ENCODE measurements at places on chromosomes 5 and 9.

GRCh38 chr9:4508246-4508906, 18.1 kb downstream of the SLC1A1 start:
- peak; percentile 78 for DNase-seq

GRCh38 chr9:76796296-76796695, 32.1 kb downstream of the PCA3 start:
- DNase-seq, result no peak

- DNase-seq, result peak; percentile 81
These were observed 85.0 kb upstream of the COL5A1 start for GRCh38 chr9:134556531-134557068.

DNA sequence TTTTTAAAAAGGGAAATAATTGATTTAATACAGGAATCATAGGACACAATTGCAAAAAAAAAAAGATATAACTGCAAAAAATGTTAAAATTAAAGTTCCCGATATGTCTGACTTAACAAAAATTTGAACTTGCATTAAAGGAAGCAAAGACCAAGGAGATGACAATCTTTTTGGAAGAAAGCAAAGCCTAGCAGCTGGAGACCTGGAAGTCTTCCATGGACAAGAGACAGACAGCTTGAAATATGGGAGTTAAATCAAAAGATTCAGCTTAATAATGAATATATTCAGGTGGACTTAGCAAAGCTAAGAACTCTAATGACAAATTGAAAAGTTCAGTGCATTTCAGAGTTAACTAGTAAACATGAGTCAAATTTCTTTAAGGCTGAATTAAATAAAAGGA, 568.7 kb upstream of the RGMB start:
- DNase-seq, result no peak

GRCh38 chr9:69975681-69976080, 68.0 kb upstream of the MAMDC2 start:
- DNase-seq, result peak; percentile 58

DNA sequence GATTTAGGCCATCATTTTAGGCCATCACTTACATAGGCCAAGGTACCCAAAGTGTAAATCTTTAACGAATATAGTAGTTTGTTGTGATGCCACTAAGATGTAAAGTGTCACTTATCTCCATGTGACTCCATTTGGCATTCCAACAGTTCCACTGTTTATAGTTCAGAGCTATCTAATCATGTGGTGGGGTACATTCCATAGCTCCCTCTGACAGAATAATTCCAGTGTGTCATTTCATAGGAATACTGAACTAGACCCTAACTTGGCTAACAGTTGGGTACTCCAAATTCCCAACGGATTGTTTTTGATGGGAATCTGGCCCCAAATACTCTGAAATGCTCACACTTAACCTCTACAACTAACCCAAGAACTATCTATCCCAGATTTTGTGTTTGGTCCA, 76.7 kb upstream of the FST start:
- DNase-seq, result peak; percentile 81

- DNase-seq, result peak; percentile 82
These were observed 685.8 kb downstream of the MAT2B start for GRCh38 chr5:164191240-164191639.

DNA sequence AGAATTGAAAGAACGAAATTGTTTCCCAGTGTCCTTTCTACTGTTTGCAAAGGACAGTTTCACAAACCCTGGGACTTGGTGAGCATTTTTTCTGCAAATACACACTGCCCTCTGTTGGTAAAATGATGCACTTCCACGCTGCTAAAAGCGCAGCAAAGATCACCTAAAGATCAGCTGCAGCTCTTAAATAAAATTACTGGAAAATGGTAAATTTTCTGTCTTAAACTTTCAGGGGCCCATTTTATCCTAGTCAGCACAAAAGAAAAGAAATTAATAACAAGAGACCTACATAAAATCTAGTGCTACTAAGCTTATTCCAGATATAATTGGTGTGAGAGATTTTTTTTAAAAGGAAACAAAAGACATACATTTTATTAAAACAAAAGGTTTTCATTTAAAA, 566.0 kb downstream of the CAAP1 start:
- peak; percentile 78 for DNase-seq

- no peak for DNase-seq
These were observed 317.5 kb downstream of the PIK3R1 start for GRCh38 chr5:68533051-68533450.

- DNase-seq, result no peak
These were observed 13.7 kb upstream of the PSMB7 start for GRCh38 chr9:124428751-124429529.

GRCh38 chr5:32654427-32654826, 56.7 kb upstream of the NPR3 start:
- DNase-seq, result no peak

- no peak for DNase-seq
These were observed 74.6 kb downstream of the LMNB1 start for GRCh38 chr5:126851501-126852011.

DNA sequence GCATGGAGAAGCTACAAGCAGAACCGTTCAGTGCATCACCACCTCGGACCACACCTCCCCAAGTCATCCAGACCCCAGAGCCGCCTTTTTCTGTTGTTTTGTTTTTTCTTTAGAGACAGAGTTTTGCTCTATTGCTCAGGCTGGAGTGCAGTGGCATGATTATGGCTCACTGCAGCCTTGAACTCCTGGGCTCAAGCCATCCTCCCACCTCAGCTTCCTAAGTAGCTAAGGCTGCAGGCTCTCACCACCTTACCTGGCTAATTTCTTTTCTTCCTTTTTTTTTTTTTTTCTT, 13.5 kb upstream of the SFXN1 start:
- no peak for DNase-seq

DNA sequence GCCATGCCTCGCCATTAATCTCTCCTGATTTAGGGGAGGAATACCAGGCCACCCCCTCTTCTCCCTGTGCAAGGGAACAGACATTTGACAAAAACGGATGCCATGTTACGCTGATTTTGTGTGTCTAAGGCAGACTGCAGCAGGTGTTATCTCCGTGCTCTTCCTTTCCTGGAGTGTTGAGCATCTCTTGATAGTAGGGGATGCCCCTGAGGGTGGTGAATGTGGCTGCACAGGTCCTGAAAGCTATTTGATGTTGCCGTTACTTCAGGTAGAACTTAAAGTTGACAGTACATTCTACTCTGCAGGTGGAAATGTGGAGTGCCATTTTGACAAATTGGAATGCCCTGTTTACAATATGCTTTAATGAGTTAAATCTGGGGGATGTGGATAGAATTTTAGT, 21.5 kb downstream of the TENT4A start:
- DNase-seq, result no peak

- DNase-seq, result no peak
These were observed 2.3 kb downstream of the NKX2-5 start for GRCh38 chr5:173232499-173233346.

DNA sequence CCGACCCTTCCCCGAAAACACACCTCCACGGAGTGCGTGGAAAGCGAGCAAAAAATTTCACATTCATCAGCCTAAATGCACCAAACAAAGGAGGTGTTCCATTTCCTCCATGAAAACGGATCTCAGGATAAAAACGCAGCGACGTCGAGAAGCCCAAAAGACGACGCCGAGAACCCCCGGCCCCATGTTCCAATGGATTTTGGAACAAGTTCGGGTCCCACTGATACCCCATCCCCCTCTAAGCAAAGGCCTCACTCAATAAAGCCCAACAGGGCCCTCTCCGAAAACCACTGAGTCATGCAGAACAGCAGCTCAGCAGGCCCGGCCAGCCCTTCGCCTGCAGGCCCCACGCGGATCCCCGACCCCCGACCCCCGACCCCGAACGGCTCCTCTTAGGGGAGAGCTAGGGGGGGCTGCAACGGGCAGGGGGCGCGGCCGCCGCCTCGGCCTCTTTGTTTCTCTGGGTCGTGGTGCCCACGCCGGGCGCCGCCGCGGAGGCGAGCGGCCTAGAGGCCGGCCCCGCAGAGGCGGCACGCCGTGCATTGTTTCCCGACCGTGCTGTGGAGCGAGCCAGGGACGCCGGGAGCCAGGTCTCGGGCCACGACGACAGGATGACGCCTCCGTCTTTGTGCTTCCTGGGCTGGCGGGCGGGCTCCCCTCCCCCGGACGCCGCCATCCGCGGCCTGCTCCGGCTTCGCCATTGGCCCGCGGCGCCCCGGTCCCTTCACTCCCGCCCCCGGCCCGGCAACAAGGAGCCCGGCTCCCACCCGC, 915 bp downstream of the ZFAND5 start:
- DNase-seq, result peak; percentile 58

DNA sequence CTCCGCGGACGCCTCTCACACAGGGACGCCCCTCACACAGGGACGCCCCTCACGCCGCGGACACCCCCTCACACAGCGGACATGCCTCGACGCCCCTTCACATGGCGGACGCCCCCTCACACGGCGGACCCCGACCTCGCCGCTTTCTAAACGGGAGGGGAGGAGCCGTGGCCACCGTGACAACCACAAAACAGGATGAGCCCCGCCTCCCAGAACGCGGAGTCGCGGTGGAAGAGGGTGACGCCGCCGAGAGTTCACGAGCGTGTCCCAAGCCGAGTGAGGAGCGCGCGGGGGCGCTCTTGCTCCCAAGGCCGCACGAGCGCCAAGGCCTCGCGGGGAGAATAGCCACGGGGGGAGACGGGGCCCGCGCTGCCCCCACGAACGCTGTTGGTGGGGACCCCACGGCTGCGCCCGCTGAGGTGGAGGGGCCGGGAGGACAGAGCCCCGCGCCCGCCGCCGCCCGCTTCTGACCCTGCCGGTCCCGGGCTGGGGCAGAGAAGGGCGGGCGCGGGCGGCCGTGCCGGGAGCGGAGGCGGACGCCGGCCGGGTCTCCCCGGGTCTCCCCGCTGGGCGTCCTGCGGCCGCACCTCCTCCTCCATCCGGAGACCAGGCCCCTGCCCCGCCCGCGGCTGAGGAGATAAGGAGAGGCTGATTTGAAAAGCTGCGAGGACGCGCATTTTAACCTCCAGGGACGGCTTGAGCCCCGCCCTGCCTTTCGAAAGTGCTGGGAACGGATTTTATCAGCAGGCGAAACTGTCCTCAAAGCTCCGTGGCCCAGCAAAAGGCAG, 3.9 kb upstream of the NKD2 start:
- DNase-seq, result peak; percentile 22

DNA sequence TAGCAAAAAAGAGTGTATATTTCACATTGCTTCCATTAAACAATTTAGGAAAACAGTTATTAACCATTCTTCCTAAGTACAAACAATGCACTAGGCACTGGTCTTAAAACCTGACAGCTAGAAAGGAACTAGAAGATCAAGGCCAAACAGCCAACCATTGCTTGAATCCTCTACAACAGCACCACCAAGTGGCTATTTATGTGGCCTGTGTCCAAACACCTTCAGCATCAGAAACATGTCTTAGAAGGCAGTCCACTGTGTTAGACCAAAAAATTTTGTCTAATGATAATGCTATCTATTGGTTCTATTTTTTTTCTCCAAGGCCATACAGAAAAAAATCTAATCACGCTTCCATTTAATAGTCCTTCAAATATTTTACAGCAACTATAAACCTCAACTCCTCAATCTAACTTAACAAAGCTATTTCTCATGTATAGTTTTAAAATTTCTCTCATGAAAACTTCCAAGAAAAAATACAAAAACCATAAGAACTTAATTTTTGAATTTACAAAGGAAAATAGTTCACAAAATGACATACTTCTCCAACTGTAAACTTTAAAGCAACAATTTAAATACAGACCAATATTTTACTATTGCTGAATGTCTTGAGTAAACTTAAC, 36.1 kb downstream of the CAAP1 start:
- peak; percentile 29 for DNase-seq

DNA sequence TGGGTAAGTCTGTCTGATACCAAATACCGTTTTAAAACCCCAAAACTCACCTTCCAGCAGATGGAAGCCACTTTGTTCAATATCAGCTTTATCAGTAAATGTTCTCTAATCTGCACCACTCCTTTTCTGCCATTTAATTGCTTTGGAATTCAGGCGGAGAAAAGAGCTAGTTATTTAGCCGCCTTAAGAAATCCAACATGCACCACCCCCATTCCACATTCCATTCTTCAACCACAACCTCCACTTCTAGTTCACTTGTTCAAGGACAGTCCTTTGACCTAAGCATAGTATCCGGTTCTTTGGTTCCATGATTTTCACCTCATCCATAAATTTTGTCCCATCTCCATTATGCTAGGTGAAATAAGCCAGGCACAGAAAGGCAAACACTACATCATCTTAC, 240.1 kb downstream of the DNAH5 start:
- DNase-seq, result no peak

- DNase-seq, result no peak
These were observed 1584.3 kb upstream of the NUDT12 start for GRCh38 chr5:105146867-105147266.

- DNase-seq, result peak; percentile 39
These were observed 106.2 kb downstream of the ADAMTSL1 start for GRCh38 chr9:18580151-18580550.

GRCh38 chr5:97543166-97543565, 360.1 kb upstream of the RIOK2 start:
- DNase-seq, result no peak

DNA sequence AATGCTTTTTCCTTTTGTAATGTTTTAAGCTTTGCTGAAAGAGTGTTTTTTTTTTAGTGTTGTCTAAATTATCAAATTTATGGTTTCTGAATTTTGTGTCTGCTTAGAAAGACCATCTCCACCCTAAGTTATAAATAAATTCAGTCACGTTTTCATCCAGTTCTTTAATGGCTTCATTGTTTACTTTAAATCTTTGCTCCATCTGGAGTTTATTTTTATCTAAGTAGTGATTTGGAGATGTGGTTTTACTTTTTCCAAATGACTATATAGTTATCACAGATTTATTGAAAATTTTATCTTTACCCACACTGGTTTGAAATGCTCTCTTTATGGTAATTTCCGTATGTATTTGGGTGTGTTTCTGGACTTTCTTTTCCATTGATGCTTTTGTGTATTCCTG, 577.2 kb upstream of the ZNF608 start:
- peak; percentile 34 for DNase-seq

- DNase-seq, result peak; percentile 35
These were observed 93.2 kb downstream of the WDR41 start for GRCh38 chr5:77398896-77399295.

DNA sequence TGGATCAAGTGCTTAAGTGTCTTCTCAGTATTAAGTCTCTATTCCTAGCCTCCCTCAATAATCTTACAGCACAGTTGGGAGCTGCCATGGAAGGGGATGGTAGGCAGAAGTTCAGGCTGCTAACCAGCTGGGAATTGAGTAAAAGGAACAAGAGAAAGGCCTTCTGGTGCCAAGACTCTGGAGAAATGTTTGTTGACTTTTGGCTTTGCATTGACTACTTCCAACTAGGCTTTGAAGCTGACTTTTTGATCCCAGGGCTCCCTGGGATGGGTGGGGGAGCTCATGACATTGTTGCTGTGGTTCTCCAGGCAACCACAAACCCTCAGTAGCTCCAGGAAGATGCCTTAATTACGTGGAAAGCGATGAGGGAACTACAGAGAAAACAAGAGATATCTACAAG, 85.2 kb upstream of the HTR4 start:
- peak; percentile 18 for DNase-seq

- peak; percentile 60 for DNase-seq
These were observed 374.3 kb downstream of the CCDC171 start for GRCh38 chr9:15927161-15927560.

All from fibroblast of skin of right quadriceps (primary cell).